ENCODE measurements at places on chromosomes 5 and 9.
A peak's percentile ranks its signal among the peaks of the same experiment; 100 is the strongest.

GRCh38 chr9:105187781-105188180 is 56.7 kb upstream of the SLC44A1 start:
- DNase-seq = peak; percentile 49

DNA sequence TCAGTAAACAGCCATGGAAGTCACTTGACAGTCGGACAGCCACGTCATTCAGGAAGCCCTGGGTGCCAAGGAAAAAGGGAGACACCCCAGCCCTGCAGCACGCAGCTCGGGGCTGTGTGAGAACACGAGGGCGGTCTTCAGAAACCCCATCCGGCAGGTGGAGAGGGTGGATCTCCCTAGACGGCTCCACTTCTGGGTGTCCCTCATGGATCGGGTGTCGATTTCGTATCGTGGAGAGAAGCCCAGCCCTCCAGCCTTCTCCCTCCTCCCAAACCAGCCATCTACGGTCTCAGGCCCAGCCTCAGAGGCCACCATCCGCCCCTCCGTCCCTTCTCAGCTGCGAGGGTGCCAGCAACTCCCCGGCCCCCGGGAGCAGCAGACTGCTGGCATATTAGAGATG is 65.5 kb upstream of the BARHL1 start:
- DNase-seq = no peak

GRCh38 chr9:8872802-8873201 is 1073.2 kb upstream of the DMAC1 start:
- DNase-seq = no peak

GRCh38 chr9:3398232-3398648 is 127.6 kb downstream of the RFX3 start:
- no peak for DNase-seq

GRCh38 chr9:120435091-120435490 is 144.9 kb downstream of the CDK5RAP2 start:
- DNase-seq = no peak

DNA sequence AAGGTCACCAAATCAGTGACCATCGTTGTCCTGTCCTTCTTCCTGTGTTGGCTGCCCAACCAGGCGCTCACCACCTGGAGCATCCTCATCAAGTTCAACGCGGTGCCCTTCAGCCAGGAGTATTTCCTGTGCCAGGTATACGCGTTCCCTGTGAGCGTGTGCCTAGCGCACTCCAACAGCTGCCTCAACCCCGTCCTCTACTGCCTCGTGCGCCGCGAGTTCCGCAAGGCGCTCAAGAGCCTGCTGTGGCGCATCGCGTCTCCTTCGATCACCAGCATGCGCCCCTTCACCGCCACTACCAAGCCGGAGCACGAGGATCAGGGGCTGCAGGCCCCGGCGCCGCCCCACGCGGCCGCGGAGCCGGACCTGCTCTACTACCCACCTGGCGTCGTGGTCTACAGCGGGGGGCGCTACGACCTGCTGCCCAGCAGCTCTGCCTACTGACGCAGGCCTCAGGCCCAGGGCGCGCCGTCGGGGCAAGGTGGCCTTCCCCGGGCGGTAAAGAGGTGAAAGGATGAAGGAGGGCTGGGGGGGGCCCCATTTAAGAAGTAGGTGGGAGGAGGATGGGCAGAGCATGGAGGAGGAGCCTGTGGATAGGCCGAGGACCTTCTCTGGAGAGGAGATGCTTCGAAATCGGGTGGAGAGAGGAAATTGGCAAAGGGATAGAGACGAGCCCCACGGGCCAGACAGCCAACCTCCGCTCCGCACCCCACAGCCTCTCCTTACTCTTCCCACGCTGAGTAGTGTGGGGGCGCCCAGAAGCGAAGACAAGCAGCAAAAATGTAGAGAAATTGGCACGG is 1.7 kb downstream of the RXFP3 start:
- DNase-seq = no peak

- DNase-seq = no peak
Measured at GRCh38 chr9:32455738-32456137, 70.3 kb downstream of the RIGI start.

DNA sequence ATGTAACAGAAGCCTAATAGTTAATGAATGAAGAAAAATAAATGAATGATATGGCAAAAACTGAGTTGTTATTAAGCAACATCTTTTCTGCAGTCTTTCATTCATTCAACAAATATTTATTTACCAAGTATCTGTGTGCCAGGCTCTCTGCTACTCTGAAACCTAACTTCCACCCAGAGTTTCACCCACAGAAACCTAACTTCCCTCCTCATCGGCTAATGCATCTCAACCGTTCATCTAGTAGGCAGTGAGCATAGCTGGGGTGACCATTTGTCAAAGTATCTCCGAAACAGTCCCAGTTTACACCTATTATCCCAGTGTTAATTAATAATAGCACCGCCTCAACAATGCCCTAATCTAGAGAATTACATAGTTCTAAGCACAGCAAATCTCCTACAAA is 1.5 kb downstream of the TTC39B start:
- no peak for DNase-seq

DNA sequence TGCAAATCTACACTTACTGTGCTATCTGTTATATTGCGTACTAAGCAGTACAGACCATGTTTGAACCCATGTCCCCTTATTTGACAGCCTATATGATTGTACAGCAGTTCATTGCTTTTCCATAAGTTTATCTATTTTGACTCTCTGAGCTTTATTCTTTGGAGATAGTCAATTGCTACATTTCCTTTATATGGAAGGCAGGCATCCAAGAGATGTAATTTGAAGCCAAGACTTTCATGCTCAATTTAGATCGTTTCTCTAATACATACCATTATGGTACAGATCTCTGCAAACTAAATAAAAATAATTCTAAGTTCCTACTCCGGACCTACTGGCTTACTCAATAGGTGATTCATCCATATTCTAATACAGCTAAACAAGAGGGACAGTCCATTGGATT is 424.8 kb downstream of the TMEM38B start:
- DNase-seq = no peak

DNA sequence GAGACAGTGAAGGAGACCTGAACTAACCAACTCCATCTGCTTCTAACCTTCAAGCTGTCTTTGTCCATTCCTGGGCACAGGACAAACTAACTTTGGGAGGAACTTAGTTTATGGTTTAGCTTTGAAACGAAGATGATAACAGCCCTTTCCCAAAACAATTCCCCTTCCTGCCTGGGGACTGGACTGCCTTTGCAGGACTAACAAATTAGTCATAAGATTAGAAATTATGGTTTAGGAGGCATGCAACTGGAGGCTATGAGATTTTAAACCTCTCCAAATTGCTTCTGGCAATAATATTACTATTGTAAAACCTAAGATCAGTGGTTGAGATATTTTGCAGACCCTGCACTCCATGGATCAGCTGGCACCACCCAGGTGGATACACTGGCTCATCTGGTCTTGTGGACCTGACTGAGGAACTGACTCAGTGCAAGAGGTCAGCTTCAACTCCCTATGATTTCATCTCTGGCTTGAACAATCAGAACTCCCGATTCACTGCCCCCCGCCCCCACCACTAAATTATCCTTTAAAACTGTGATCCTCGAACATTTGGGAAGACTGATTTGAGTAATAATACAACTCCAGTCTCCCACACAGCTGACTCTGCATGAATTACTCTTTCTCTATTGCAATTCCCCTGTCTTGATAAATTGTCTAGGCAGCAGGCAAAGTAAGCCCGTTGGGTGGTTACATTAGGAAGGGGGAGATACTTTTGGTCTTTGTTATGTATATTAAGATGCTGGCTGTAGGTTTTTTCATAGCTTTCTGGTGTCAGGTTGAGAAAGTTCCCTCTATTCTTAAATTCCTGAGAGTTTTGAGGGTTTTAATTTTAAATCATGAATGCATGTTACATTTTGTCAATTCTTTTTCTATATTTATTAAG is 213.3 kb downstream of the TSSK1B start:
- DNase-seq = no peak

- no peak for DNase-seq
Measured at GRCh38 chr9:71931166-71931565, 19.7 kb downstream of the C9orf85 start.

- DNase-seq = no peak
Measured at GRCh38 chr5:90824436-90824835, 265.8 kb downstream of the ADGRV1 start.

- no peak for DNase-seq
Measured at GRCh38 chr9:36659500-36659899, 86.8 kb downstream of the MELK start.

GRCh38 chr5:78467752-78468357 is 107.4 kb downstream of the SCAMP1 start:
- peak; percentile 16 for DNase-seq

- DNase-seq = no peak
Measured at GRCh38 chr9:128943832-128944620, 3.4 kb downstream of the DOLK start.

DNA sequence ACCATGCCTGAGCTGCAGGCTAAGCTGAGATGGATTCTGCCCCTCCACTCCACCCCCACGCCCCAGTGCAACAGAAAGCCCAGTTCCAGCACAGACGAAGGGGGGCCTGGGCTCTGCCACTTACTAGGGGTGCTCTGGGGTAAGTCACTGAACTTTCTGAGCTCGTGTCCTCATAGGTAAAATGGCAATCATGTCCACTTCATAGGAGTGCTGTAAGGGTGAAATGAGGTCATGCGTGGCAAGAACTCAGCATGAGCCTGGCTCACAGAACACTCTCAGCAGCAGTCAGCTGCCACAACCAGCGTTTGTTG is 8.4 kb upstream of the PSD2 start:
- DNase-seq = no peak

GRCh38 chr5:180889381-180889780 is 9.6 kb upstream of the BTNL8 start:
- no peak for DNase-seq

- peak; percentile 46 for DNase-seq
Measured at GRCh38 chr9:105694848-105695581, 674 bp downstream of the TMEM38B start.

DNA sequence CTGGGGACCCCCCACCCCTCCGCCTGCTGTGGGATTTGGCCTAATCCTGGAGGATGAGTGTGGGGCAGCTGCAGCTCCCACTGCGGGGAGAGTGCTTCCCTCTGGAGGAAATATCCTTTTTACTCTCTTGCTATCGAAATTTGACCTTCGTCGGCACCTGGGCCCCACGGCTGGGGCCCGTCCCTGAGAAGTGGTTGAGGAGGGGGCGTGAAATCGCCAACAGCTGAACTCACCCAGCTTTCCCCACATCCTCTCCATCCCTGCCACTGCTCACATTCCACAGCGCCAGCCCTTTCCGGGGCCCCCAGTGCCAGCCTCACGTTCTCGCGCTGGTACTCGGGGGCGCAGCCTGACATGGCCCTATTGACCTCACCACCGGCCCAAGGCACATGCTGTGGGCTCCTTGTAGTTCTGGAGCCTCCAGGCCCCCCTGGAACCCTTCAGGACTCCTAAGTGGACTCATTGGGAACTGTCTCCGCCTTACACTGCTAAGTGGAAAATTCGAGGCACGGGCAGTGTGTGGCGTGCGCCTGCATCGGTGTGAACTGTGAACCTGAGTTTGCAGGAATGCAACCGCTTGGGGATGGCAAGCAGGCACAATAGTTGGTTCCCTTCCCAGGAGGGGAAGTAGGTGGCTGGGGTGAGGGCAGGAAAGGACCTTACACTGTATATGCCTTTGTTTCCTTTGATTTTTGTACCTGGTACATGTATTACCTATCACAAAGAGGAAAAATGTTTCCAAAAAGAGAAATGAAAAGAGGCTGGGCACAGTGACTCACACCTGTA is 19.2 kb downstream of the FGFR4 start:
- no peak for DNase-seq

GRCh38 chr5:149904293-149904886 is 40.2 kb downstream of the PDE6A start:
- DNase-seq = no peak

DNA sequence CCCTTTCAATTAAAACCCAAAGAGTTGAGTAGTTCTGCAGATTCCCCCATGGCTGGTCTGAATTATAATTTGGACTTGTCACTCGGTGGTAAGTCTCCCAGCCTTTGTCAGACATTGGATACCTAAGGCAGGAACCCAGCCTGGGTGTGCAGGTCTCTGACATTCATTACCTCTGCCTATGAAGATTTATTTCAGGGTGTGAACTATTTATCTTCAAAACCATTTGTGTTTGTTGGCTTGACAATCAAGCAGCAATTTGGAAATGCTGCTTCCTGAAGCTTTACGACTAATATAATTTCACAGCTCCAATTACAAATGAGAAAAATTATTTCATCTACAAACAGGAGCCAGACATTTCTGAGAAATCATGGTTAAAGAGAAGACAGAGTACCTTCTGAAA is 160.5 kb downstream of the DOCK2 start:
- no peak for DNase-seq

DNA sequence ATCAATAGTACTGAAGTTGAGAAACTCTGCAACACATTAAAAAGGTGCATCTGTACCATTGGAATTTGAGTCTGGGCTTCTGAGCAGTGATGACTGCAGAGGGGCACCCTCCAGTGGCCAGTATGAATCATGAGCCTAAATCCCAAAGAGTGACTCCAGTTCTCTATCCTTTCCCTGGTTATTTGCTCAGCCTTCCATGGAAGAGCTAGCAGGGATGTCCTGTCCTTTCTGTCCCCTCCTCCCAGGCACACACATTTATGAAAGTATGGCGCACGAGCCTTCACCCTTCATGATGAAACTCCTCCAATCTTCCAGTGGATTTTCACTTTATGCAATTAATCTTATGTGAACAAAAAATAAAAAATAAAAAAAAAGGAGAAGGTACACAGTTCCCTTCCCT is 81.0 kb downstream of the ESM1 start:
- peak; percentile 52 for DNase-seq

DNA sequence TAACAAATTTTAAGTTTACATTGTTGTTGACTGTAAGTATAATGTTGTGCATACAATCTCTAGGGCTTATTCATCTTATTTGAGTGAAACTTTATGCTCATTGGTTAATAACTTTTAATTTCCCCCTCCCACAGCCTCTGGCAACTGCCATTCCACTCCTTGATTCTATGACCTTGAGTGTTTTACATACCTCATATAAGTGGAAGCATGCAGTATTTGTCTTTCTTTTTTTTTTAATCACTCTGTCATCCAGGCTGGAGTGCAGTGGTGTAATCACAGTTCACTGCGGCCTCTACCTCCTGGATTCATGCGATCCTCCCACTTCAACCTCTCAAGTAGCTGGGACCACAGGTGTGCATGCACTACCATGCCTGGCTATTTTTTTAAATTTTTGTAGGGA is 83.9 kb downstream of the KCTD16 start:
- no peak for DNase-seq

Measured in hepatic stellate cell (primary cell).